Hematopoietic multipotent progenitor cell treated with erythropoietin and hydrocortisone succinate and interleukin-3 and kit ligand, for 4 days (in vitro differentiated cells): ENCODE measurements at places on chromosomes 1 and 21.

DNA sequence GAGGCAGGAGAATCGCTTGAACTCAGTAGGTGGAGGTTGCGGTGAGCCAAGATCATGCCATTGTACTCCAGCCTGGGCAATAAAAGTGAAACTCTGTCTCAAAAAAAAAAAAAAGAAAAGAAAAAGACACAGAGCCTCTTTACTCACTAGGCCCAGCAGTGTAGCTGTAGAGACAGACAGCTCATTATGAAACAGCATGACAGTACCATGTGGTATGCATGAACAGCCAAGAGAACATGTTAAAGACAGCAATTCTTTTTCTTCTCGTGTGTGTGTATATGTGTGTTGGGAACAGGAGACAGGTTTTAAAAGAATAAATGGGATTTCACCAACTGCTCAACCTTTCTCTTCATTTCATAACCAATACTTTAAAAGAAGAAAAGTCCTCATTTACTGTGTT, 118.8 kb downstream of the PIK3R3 start:
- no peak for DNase-seq

GRCh38 chr1:10245674-10246073, 35.3 kb downstream of the KIF1B start:
- DNase-seq = no peak

GRCh38 chr1:25020173-25020845, 90.2 kb upstream of the RUNX3 start:
- peak; percentile 60 for DNase-seq

GRCh38 chr21:14589855-14590563, 43.9 kb upstream of the SAMSN1 start:
- DNase-seq = no peak

DNA sequence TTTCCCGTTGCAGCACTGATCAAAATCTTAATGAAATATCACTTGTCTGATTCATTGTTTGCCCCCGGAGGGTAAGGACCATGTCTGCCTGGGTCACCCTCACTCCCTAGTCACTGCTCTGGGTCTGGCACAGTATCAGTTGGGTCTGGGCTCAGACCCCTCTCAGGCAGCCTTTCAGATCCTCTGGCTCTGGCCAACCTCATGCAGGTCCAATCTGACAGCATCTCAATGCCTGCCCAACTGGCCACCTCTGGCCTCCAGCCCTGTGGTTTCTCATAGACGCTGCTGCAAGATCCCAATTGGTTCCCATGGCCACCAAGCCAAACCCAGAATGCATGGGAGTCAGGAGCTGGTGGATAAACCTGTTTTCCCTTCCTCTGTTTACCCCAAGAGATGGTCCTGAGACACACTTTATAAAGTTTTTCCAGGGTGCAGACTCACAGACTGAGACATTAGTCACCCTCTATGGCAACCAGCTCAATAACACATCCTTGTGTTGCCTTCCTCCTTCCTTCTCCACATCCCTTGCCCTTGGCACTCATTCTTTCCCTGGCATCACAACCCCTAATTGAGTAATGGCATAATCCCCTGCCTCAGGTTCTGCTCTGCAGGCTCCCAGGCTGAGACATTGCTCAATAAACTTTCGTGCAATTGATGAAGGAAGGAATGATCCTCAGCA, 199.2 kb downstream of the GRIK3 start:
- no peak for DNase-seq

- DNase-seq = peak; percentile 10
Measured at GRCh38 chr21:42991992-42992740, 17.8 kb downstream of the PKNOX1 start.
